Fibroblast of mammary gland (primary cell): ENCODE measurements at places on chromosomes 3 and 15.

- peak; percentile 39 for DNase-seq
These were observed 41.5 kb downstream of the TGM4 start for GRCh38 chr3:44915702-44916438.

DNA sequence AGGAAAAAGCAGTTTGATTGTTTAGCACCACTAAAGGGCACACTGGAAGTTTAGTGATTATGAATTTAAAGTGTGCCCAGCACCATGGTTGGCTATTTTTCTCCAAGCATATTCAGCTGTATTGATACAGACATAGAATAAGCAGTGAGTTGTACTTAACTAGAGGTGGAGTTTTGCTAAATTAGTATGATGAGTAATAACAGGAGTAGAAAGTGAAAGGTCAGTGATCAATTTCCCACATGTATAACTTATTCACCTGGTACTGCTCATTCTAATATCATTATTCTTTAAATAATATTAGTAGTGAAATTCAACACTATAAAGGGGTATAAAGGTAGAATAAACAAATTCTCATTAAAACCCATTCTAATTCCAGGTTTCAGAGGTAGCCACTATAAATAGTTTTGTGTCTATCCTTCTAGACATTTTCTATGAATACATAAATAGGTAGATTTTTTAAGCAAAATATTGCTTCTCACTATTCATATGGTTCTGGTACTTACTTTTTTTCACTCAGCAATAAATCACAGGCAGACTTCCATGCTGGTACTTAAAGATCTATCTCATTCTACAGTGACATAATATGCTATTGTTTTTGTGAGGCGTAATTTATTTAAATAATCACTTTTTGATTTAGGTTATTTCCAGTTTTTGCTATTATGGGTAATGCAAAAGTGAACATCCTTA lies 732.9 kb downstream of the VGLL3 start:
- DNase-seq: no peak

GRCh38 chr3:160531311-160531710 lies 34.1 kb downstream of the KPNA4 start:
- no peak for DNase-seq

- no peak for DNase-seq
These were observed 69.3 kb upstream of the RPL35A start for GRCh38 chr3:197880491-197881269.

- no peak for DNase-seq
These were observed 164.7 kb downstream of the SV2B start for GRCh38 chr15:91264651-91265351.

DNA sequence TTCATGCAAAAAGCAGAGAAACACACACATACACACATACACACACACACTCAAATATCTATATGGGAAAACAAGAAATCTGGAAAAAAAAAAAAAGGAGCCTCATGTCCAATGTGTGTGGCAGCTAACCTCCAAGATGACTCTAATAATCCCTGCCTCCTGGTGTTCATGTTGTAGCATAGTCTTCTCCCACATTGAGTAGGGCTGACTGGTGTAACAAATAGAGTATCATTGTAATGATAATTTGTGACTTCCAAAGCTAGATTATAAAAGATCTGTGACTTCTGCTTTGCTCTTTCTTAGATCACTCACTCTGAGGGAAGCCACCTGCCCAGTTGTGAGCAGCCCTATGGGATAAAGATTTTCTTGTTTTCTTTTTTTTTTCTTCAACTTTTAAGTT lies 130.9 kb upstream of the TNIK start:
- DNase-seq: no peak

- DNase-seq: peak; percentile 82
These were observed 25.5 kb downstream of the ASB7 start for GRCh38 chr15:100627789-100628395.

DNA sequence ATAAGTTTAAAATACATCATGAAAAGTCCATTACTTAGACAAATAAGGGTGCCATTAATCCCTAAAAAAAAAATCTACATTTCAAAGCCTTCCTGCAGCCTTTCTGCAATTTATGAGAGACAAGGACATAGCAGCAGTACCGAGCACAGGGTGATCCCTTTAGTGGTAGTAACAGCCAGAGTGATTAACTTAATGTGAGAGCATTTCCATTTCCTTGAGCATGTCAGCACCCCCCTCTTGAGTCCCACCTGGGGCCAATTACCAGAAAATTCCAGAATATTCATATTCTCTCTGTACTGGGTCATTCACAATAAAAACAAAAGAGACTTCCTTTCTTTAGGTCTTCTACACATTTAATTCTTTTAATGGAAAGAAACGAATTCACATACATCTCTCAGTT lies 546.9 kb upstream of the CCDC54 start:
- DNase-seq: no peak

DNA sequence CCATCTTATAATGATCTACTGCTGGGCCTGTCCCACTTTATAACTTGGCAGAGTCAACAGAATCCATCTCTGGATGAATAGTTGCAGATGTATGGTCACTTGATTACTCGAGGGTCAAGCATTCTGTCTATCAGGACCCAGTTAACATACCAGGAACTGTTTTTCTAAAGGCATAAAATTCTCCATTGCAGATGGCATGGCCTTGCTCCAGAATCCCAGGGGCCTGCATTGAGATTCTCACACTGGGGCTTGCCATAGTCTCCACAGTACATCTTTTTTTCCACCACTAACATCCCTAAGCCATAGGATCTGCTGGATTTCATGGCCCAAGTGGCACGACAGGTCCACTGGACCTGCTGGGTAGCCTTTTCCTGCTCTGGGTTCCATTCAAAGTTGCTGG lies 68.5 kb upstream of the CACNA1D start:
- DNase-seq: no peak

DNA sequence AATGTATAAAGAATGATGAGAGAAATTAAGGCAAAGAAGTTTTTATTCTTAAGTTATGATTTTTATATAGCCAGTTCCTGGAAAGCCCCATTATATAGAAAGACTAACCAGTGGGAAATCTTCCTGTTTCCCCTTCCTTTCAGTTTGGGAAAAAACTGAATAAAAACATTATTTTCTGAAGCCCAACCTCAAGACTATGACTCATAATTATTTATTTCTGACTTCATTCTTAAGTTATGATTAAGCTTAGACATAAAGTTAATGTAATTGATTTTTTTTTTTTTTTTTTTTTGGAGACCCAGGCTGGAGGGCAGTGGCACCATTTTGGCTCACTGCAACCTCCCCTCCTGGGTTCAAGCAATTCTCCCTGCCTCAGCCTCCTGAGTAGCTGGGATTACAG lies 55.8 kb downstream of the TRPC1 start:
- peak; percentile 49 for DNase-seq

DNA sequence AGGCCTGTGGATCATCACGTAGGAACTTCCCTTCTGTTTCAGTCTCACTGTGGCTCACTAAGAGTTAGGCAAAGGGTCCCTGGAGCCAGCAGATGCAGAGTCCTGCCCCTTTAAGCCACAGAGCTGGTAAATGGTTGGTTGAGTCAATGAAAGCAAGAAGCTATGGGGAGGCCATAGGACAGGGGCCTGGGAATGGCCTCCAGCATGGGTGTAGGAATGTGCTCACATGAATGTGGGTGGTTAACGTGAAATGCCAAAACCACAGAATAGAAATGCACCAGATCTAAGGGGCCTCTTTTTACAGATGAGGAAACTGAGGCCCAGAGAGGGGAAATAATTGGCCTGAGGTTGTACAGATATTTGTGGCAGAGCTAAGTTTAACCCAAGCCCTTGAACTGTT lies 150.3 kb downstream of the TLE3 start:
- DNase-seq: no peak

GRCh38 chr3:9169326-9169725 lies 80.1 kb downstream of the SRGAP3 start:
- DNase-seq: no peak

GRCh38 chr3:10234526-10235230 lies 13.6 kb upstream of the TATDN2 start:
- DNase-seq: no peak

DNA sequence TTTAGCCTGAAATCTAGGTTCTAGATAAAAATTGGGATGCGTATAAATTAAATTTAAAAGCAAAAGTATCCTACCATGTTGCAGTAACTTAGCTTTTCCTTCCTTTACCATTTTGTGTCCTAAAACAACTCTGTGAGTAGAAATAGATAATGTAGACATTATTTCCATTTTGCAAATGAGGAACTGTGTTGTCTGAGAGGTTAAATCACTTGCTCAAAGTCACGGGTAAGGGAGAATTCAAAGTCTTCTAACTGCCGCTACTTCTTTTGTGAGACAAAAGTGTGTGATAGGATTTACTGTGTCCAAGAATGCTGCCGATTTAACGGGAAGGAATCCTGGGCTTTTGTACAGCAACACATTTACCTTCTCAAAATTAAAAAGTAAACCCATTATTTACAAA lies 40.7 kb downstream of the MYO1E start:
- DNase-seq: no peak

DNA sequence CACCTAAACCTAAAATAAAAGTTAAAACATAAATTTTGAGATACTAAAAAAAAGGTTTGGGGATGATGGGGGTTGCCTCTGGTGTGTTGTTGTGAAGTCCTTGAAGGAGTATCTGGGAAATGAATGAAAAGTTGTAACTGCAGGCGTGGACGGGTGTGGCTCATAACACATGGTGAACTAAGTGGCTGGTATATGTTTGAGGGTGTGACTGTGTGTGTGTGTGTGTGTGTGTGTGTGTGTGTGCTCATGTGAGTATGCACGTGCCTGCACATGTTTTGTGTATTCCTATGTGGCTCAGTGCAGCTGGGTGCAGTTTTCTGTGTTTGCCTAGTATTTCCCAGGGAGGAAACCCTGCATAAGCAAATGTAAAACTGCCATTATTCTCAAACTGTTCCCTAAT lies 229.9 kb upstream of the TRIM42 start:
- DNase-seq: no peak

DNA sequence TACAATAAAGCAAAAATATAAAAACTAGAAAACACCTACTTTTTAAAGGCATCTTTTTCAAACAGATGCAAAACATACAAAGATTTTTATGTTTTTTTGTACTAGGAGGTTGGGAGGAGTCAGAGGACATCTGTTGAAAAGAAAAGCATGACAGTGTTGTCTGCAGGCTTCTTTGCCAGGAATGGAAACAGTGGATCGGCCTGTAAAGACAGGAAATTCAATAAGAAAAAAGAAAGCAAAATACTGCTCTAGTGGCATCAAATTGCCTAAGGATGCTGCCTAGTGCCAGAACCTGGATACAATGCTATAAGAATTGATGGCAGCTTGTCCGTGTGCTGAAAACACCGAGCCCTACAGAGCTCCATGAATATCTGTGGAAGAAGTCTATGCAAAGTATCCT lies 69.9 kb downstream of the TBC1D5 start:
- DNase-seq: peak; percentile 5

DNA sequence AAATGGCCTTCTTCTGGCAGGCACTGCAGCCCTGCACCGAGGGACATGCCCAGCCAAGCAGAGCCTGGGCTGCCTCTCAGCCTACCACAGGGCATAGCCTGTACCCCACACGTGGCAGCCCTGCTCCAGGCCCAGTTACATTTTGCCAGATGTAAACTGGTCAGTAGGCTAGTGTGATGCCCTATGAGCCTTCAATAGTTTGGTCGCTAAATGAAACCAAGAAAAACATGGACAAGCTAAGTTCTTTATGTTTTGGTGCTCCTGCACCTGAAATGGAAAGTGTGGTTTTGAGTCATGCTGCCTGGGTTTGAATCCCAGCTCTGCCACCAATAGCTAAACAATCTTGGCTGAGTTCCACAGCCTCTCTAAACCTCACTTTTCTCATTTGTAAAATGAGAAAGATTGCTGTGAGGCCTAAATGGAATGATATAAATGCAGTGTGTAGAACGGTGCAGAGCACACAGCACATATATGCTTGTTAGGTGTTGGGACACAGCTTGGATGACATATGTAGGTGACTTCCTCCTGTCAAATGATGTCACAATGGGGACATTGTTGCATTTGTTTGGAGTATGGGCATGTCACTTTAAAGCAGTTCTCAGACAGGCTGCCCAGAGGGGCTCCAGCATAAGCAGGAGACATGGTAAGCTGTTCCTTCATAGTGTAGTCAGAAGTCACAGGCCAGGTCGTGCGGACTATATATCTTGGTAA lies 57.4 kb downstream of the ZBTB38 start:
- peak; percentile 56 for DNase-seq

- DNase-seq: peak; percentile 70
These were observed 8.8 kb downstream of the PRICKLE2 start for GRCh38 chr3:64216274-64217147.

DNA sequence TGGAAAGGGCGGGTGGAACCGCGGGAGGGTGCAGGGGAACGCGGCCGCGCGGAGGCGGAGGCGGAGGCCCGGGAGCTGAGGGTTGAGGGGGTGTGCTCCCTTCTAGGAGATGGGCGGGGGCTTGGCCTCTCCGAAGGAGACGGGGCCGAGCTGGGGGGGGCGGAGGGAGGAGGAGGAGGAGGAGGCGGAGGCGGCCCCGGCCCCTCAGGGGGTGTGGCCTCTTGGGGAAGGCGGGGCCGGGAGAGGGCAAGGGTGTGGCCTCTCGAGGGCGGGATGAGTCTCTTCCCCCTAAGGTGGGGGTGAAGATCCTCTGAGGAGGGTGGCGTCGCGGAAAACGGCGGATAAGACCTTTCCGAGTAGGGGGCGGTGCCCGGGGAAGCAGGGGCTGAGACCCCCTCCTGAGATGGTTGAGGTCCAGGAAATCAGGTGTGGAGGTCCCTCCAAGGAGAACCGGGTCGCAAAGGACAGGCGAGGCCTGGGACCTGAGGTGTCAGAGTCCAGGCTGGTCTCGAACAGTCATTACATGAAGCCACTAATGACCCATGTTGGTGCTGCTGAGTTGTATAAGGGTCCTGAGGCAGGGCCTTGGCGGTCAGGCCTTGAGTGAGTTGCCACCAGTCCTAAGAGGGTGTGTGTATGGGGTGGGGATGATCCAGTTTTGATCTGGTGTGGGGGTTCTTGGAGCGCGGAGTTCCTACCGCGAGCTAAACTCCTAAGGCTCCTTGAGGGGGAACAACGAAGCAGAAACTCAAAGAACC lies 759 bp downstream of the WDR6 start:
- peak; percentile 81 for DNase-seq

DNA sequence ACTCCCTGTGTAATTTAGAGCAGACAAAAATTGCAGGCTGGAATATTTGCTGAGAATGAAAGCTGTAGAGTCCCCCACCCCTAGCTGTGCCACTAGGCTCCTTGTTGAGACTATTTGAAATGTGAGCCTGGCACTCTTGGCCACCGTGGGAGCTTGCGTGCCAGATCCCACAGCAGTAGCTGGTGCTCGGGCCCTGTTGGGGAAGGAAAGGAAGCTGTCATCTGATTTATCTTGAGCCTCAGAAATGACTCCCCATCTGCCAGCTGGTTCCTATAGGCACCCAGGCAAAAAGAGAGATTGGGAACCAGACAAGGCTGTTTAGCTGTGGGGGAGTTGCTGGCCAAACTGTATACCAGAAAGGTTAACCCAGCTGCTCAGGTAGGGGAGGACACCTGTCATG lies 23.4 kb upstream of the CLEC3B start:
- DNase-seq: no peak

DNA sequence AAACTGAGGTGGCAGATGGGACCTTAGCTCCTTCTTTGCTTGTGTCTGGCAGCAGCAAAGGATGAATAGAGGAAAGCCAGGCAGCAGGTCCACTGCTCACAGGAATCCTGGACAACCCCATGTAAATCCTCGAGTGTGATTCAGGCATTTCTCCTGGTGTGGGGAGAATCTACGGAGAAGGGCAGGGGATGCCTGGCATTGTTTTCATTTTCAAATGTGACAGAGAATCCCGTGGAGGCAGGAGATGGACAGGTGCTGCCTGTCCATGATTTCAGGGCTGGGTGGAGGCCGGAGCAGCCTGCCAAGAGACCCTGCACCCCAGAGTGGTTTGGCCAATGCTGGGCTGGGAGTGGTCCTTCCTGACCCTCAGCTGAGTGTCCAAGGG lies 1.7 kb downstream of the HRH1 start:
- DNase-seq: no peak
